Lower lobe of right lung (tissue), 2 donors: ENCODE measurements at places on chromosomes 5 and 9.

- H3K27me3 ChIP-seq, result no peaks in the 10 kb centered on the region
- no peak overlapping the region for H3K27ac ChIP-seq
- H3K36me3 ChIP-seq, result peaks cover 5% of the 10 kb centered on the region
Measured at GRCh38 chr9:101383361-101383760, 1.4 kb downstream of the BAAT start.

DNA sequence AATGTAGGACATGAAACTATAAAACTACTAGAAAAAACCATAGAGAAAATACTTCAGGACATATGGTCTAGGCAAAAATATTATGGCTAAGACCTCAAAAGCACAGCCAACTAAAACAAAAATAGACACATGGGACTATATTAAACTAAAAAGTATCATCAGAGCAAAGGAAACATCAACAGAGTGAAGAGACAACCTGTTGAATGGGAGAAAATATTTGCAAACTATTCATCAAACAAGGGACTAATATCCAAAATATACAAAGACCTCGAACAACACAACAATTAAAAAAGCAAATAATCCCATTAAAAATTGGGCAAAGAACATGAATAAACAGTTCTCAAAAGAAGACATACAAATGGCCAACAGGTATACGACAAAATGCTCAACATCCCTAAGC is 210.9 kb downstream of the PCSK1 start:
- no peaks in the 10 kb centered on the region for H3K27me3 ChIP-seq
- H3K4me1 ChIP-seq, result no peaks in the 10 kb centered on the region
- DNase-seq, result no peak

DNA sequence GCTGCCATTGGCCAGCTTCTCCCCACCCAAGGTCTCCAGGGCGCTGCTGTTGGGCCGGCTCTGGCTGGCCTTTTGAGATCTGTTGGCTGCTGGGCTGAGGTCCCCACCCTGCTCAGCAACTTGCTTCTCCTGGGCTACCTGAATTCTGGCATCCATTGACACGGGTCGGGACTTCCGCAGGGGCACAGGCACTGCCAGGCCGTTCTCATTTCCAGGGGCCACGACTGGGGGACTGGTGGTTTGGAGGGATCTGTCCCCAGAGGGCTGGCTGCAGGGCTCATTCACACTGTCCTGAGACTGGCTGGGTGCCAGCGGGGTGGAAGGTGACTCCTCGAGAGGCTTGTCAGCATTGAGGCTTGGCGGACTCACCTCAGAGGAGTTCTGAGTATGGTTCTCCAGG is 87.1 kb upstream of the FBXW11 start:
- peaks cover 77% of the 10 kb centered on the region for H3K36me3 ChIP-seq
- no peak for DNase-seq
- no peak overlapping the region for H3K27ac ChIP-seq

DNA sequence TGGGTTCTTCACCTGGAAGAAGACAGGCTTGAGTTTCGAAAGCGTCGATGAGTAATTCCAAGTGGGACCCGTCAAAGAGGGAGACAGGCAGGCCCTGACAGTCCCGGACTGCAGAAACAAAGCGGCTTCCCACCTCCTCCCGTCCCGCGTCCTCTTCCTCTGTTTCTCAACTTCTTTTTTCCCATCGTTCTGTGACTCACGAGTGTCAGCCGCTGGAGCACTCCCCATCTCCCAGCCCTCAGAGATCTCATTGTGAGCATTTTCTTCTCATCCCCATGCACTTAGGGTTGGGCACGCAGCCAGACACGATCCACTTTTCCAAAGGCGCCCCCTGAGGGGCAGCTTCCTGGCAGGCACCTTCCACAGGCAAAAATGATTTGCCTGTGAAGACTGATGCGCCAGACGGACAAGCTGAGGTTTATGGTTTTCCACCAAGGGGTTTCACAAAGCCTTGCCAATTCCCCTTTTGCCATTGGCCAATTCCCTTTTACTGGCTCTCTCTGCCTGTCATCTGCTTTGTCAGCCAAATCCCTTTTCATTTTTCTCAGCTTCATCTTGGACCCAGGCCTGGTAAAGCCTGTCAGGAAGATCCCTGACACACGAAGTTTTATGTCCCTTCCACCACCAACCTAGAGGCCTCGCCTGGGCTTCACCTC is 86.5 kb upstream of the ANKRD55 start:
- no peaks in the 10 kb centered on the region for H3K27me3 ChIP-seq
- no peak overlapping the region for H3K27ac ChIP-seq
- no peaks in the 10 kb centered on the region for H3K36me3 ChIP-seq
- DNase-seq, result peak; percentile 48
- peak overlapping the region; percentile 5 for H3K4me3 ChIP-seq
- no peaks in the 10 kb centered on the region for H3K4me1 ChIP-seq

GRCh38 chr5:98443881-98444280 is 329.6 kb upstream of the RGMB start:
- no peak for DNase-seq
- no peaks in the 10 kb centered on the region for H3K4me1 ChIP-seq
- H3K27me3 ChIP-seq, result no peaks in the 10 kb centered on the region
- no peaks in the 10 kb centered on the region for H3K36me3 ChIP-seq
- H3K4me3 ChIP-seq, result no peak overlapping the region

- H3K36me3 ChIP-seq, result peaks cover 26% of the 10 kb centered on the region
- no peaks in the 10 kb centered on the region for H3K4me1 ChIP-seq
- H3K27ac ChIP-seq, result no peak overlapping the region
- no peaks in the 10 kb centered on the region for H3K27me3 ChIP-seq
Measured at GRCh38 chr9:35333551-35333950, 156.4 kb upstream of the RUSC2 start.
